ENCODE measurements at places on chromosomes 5 and 9. TPM values are rescaled to one million over a fixed set of nuclear protein-coding genes. Genes with fewer than 3 reads are reported as not detected.

- H3K4me3 ChIP-seq, result no peak overlapping the region
- no peak overlapping the region for H3K27ac ChIP-seq
- no peaks in the 10 kb centered on the region for H3K27me3 ChIP-seq
- peaks cover 8% of the 10 kb centered on the region for H3K4me1 ChIP-seq
Measured at GRCh38 chr5:38615981-38616451, 59.6 kb upstream of the LIFR start.

DNA sequence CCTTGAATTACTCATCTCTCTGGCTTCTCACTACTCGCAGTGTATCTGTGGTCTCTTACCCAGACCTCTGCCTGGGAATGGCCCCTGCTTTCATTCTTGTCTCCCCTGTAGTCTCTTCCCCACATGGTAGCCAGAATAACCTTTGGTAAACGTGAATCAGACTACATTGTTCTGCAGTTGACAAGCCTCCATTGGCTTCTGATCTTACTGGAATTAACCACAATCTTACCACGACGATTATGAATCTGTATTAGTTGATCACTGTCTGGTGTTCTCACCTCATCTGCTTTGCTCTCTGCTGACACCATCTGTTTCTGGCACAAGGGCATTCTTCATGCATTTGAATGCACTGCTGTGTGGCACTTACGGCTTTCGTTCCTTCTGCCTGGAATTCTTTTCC lies 781.2 kb downstream of the MTRR start:
- H3K36me3 ChIP-seq, result no peaks in the 10 kb centered on the region
- no peak overlapping the region for H3K27ac ChIP-seq
- H3K27me3 ChIP-seq, result no peaks in the 10 kb centered on the region
- no peak for DNase-seq
- H3K4me1 ChIP-seq, result no peaks in the 10 kb centered on the region

The ZNF354C gene
- 6.5 TPM for total RNA-seq

DNA sequence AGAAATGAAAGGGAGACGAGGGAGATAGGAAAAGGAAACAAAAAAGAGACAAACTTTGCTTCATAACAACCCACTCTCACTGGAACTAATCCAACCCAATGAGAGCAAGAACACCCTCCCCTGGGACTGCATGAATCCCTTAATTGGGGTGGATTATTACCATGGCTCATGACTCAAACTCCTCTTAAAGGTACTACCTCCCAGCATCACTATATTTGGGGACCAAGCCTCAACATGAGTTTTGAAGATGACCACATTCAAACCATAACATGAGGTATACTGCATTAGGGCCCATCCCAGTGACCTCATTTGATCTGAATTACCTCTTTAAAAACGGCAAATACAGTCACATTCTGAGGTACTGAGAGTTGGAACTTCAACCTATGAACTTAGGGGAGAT lies 8.0 kb downstream of the MTAP start:
- no peak overlapping the region for H3K4me3 ChIP-seq
- DNase-seq, result no peak
- H3K27me3 ChIP-seq, result no peaks in the 10 kb centered on the region
- H3K36me3 ChIP-seq, result no peaks in the 10 kb centered on the region
- no peaks in the 10 kb centered on the region for H3K4me1 ChIP-seq
- H3K27ac ChIP-seq, result no peak overlapping the region

DNA sequence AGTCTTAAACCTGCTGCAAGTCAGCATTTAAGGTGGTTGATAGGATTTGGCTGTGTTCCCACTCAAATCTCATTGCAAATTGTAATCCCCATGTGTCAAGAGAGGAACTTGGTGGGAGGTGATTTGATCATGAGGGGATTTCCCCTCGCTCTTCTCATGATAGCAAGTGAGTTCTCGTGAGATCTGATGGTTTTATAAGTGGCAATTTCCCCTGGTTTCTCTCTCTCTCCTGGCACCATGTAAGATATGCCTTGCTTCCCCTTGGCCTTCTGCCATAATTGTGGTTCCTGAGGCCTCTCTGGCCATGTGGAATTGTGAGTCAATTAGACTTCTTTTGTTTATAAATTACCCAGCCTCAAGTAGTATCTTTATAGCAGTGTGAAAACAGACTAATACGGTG lies 84.3 kb upstream of the SMC2 start:
- H3K27me3 ChIP-seq, result no peaks in the 10 kb centered on the region
- H3K4me1 ChIP-seq, result no peaks in the 10 kb centered on the region
- no peak overlapping the region for H3K27ac ChIP-seq
- no peak for DNase-seq
- no peak overlapping the region for H3K4me3 ChIP-seq
- H3K36me3 ChIP-seq, result no peaks in the 10 kb centered on the region

Measured in prostate gland (tissue), 2 donors.